ENCODE measurements at places on chromosomes 3 and 15. TPM values are rescaled to one million over a fixed set of nuclear protein-coding genes. Genes with fewer than 3 reads are reported as not detected.

Gene OR4F15
- total RNA-seq, result not detected

- DNase-seq, result no peak
Observed at GRCh38 chr3:187012609-187013051, 82.3 kb downstream of the ST6GAL1 start.

- DNase-seq, result no peak
Observed at GRCh38 chr3:134326126-134326525, 48.1 kb downstream of the AMOTL2 start.

- no peak for DNase-seq
Observed at GRCh38 chr15:57253500-57253899, 122.8 kb upstream of the CGNL1 start.

DNA sequence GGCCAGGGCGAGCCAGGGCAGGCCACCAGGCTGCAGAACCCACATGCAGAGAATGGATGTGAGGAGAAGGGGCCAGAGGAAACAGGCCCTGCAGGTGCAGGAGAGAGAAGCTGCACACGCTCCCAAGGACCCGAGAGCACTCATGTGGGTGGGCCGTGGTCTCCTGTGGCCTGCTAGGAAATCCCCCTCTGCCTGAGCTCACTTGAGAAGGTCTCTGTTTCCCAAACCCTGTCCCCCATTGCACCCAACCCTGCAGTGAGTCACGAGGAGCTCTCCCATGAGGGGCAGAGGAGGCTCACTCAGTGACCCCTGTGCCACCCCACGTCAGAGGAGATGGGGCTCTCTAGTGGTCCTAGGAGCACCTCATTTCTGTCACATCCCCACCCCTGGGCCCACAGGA is 111.1 kb downstream of the KLF13 start:
- no peak for DNase-seq

Gene ZCWPW2
- total RNA-seq, result 0.60 TPM

DNA sequence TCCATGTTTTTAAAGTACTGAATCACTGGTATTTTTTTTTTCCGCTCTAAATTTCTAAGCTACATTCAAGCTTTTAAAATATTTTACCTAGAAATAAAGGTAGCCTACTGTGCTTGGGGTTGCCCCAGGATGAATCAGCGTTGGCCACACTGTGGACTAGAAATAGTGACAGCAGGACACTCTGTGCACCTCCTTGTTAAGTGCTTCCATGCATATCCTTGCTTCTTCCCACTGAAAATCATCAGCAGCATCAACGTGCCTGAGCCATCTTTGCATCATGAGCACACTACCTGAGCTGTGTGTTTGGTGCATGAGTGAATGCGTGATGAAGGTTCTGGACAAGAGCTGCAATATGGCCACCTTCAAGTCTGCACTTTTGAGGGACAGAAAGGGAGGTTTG is 142.0 kb upstream of the SLC2A2 start:
- DNase-seq, result no peak

DNA sequence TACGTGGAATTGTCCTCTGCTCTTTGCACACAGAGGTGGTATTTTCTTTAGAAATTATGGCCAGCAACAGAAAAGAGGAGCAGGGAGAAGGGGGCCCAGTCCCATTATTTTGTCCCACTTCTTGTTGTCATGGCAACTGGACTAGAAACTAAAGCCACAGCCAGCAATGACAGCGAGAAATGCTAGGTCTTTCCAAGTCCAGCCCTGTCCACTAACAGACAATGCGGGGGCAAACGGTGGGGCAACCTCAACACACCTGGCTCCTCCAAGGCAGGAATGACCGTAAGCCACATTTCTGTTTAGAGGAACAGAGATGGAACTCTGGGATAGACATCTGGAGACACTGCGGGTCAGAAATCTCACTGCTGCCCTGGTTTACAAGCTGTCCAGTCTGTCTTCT is 107.3 kb downstream of the RFTN1 start:
- DNase-seq, result no peak

Gene SCAANT1
- not detected for total RNA-seq

DNA sequence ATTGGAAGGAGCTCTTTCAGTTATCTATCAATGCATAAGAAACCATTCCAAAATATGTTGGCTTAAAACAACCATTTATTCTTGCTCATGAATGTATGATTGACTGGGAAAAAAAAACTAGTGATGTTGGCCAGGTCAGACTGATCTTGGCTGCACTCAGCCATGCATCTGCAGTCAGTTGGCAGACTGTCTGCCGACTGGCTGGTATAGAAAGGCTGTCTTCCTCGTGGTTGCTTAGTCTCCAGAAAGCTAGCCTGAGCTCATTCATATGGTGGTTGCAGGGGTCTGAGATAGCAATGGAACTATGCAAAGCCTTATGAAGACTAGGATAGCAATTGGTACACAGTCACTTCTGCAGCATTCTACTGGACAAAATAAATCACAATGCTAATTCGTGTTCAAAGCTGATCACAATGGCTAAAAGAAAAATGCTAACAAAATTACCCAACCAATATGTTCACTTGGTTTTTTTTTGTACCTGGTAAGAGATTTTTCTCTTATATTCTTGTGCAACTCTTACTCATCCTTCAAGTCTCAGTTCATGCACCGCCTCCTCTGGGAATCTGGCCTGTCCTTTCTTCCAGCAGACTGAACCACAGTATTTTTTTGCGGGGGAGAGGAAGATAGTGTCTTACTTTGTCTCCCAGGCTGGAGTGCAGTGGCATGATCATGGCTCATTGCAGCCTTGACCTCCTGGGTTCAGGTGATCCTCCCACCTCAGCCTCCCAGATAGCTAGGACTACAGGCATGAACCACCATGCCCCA is 126.8 kb downstream of the KCNAB1 start:
- no peak for DNase-seq

Gene ASB14
- total RNA-seq, result not detected

DNA sequence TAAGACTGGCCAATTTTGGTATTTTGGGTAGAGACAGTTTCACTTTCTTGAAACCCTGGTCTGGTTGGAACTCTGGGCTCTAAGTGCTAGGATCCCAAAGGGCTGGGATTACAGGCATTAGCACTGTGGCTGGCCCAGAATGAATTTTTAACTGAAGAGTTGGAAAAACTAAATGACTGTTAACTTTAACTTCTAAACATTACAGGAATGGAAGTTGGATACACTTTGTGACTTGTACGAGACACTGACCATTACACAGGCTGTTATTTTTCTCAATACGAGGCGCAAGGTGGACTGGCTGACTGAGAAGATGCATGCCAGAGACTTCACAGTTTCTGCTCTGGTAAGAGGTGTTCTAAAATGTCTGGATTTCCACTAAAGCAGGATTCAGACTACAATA is 3.5 kb downstream of the EIF4A2 start:
- no peak for DNase-seq

DNA sequence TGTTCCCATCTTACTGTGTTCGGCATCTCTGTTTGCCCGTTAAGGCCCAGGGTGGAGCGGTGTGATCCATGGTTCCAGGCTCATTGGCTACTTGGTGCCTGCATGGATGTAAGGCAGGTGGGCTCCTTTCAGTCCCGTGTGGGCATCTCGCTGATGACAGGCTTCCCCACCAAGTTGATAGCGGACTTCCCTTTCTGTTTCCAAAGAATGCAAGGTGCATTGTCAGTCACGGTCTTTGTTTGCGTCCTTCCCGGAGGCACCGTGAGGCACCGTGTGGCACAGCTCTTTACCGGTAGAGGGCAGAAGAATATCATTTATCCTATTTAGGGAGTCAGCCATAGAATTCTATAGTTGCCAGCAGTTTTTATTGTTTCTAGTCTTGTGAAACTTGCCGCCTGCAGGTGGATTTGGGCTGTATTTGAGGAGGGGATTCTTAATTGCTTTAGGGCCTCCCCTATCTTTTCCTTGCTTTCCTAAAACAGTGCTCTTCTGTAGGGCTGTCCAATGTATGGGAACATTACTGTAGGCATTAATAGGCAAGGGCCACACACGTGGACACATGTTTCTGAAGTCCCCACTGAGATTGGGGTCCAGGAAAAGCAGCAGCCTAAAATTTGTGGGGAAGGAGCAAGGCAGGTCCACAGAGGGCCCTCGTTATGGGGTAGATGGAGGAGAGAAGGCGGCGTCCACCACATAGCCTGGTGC is 244.1 kb downstream of the SLCO3A1 start:
- peak; percentile 36 for DNase-seq

- no peak for DNase-seq
Observed at GRCh38 chr15:47620960-47621681, 96.2 kb upstream of the SEMA6D start.

GRCh38 chr3:132963786-132964185 is 74.4 kb upstream of the TMEM108 start:
- DNase-seq, result no peak

GRCh38 chr3:12120374-12121140 is 38.2 kb downstream of the TIMP4 start:
- DNase-seq, result no peak

DNA sequence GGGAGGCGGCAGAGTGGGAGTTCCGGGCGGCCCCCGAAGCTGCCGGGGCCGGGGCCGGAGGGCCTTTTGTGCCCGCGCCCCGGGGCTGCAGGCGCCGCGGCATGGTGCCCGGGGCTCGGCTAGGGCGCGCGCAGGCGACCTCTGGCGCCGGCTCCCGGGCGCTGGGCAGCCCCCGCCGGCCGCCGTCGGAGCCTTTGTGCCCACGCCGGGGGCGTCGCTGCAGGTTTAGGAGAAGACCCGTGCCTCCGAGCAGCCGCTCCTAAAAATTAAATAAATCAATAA is 299 bp downstream of the PAQR9 start:
- no peak for DNase-seq

DNA sequence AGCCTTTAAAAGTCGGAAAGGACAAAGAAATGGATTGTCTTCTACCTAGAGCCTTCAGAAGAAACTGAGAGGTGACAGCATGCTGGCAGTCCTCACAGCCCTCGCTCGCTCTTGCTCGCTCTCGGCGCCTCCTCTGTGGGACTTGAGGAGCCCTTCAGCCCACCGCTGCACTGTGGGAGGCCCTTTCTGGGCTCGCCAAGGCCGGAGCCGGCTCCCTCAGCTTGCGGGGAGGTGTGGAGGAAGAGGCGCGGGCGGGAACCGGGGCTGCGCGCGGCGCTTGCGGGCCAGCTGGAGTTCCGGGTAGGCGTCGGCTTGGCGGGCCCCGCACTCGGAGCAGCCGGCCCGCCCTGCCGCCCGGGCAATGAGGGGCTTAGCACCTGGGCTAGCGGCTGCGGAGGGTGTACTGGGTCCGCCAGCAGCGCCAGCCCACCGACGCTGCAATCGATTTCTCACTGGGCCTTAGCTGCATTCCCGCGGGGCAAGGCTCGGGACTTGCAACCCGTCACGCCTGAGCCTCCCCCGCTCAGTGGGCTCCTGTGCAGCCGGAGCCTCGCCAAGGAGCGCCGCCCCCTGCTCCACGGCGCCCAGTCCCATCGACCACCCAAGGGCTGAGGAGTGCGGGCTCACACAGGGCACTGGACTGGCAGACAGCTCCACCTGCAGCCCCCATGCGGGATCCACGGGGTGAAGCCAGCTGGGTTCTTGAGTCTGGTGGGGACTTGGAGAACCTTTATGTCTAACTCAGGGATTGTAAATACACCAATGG is 953.8 kb upstream of the GBE1 start:
- DNase-seq, result no peak

GRCh38 chr3:70726961-70727360 is 414.5 kb upstream of the MDFIC2 start:
- no peak for DNase-seq

Gene GPR149
- total RNA-seq, result not detected

DNA sequence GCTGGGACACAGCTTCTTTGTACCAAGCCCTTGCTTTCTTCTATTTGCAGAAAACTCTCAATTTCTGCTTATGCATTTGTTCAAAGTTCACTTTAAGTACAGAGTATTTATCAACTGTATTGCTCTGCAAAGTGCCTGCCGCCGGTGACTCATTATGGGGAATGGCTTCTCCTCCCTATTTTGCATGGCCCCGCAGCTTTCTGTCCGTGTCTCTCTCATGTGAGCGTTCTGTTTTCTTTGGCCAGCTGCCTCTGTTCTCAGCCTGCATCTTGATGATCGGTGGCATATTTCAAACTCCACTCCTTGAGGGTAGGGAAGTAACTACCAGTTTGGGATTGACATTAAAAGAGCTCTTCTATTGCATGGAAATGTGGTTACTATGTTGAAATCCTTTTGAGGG is 28.6 kb upstream of the ST8SIA2 start:
- DNase-seq, result no peak

Gene GPR176
- 1.0 TPM for total RNA-seq

DNA sequence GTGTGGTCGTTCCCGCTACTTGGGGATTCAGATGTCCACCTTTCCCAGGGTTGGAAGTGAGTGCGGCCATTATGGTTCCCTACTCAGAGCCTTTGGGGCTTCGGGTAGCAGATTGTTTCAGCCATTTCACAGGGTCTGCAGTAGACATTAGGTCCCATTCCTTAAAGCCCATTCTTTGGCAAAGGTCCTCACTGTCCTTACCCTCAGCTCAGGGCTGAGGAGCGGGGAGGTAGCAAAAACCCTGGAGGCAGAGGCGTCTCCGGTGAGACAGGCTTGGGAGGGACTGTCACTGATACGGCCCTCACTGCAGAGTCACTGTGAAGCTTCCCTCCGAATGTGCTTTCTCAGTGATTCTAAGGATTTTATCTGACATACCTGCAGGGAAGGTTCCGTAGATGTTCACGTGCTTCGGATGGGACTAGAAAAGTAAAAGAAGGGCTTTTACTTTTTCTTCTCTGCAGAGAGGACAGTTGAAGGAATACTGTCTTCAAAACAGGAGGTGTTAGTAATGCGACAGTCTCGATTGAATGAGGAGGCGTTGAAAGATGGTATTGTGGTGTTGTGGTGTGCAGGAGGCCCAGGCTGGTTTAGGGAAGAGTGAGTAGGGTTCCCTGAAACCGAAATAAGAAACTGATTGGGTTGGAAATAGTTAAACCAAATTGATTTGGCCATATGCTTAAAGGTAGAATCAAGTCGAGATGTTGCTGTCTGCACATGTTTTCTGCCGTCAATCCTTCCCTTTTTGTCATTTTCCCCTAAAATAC is 630 bp downstream of the ATP6V1A start:
- peak; percentile 9 for DNase-seq

Gene CCNB2
- 90.4 TPM for total RNA-seq

Gene CHRNA3
- not detected for total RNA-seq

GRCh38 chr15:52383100-52383588 is 87.5 kb upstream of the MYO5C start:
- DNase-seq, result no peak

- DNase-seq, result no peak
Observed at GRCh38 chr3:136351905-136352304, 101.8 kb downstream of the PCCB start.

DNA sequence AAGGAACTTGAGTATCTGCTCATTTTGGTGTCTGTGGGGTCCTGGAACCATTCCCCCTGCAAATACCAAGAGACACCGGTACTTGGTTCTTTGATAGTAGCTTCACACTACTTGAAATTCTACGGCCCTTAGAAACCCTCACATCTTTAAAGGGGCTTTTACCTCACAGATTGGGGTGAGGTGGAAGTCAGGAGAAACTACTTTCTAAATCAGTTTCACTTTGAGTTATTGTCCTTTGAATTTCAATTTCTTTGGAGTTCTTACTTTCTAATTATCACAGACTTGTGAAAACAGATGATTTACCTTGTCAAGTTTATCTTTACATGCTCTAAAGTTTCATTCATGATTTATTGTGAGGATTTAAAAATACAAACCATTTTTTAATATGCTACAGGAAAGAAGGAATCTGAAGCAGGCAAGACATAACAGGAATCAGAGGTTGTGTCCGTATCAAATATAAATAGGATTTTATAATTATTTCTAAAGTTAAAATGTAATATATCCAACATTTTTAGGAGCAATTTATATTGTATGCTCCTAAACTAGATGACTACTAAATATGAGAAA is 98.9 kb downstream of the NEDD4 start:
- DNase-seq, result no peak

Gene PLA2G4B
- total RNA-seq, result 5.2 TPM

Gene MORC1
- total RNA-seq, result 0.31 TPM

- no peak for DNase-seq
Observed at GRCh38 chr3:100697723-100698285, 11.5 kb upstream of the TFG start.

Gene TM6SF1
- 4.1 TPM for total RNA-seq
